ENCODE measurements at places on chromosomes 7 and 10.

- DNase-seq, result no peak
- peaks cover 3% of the 10 kb centered on the region for H3K36me3 ChIP-seq
- H3K27me3 ChIP-seq, result no peaks in the 10 kb centered on the region
- H3K4me3 ChIP-seq, result no peak overlapping the region
- no peaks in the 10 kb centered on the region for H3K4me1 ChIP-seq
- H3K27ac ChIP-seq, result no peak overlapping the region
Measured at GRCh38 chr7:72754312-72754711, 73.7 kb downstream of the TYW1B start.

DNA sequence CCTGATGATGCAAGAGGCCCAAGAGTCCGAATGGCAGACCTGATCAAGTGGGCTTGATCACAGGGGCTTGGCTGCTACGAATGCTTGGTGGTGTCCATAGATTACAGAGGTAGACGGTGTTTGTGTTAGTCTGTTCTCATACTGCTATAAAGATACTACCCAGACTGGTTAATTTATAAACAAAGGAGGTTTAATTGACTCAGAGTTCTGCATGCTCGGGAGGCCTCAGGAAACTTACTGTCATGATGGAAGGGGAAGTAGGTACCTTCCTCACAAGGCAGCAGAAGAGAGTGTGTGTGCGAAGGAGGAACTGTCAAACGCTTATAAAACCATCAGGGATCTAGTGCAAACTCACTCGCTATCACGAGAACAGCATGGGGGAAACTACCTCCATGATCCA, 268.9 kb upstream of the KLF6 start:
- no peaks in the 10 kb centered on the region for H3K4me1 ChIP-seq
- H3K27me3 ChIP-seq, result no peaks in the 10 kb centered on the region
- no peak overlapping the region for H3K27ac ChIP-seq
- no peak for DNase-seq
- H3K36me3 ChIP-seq, result no peaks in the 10 kb centered on the region

GRCh38 chr7:94111009-94111408, 106.9 kb upstream of the BET1 start:
- H3K4me3 ChIP-seq, result no peak overlapping the region
- no peak overlapping the region for H3K27ac ChIP-seq
- no peak for DNase-seq
- H3K36me3 ChIP-seq, result no peaks in the 10 kb centered on the region
- peaks cover 16% of the 10 kb centered on the region for H3K27me3 ChIP-seq

- peaks cover 79% of the 10 kb centered on the region for H3K27me3 ChIP-seq
- DNase-seq, result no peak
- H3K4me1 ChIP-seq, result no peaks in the 10 kb centered on the region
- no peak overlapping the region for H3K4me3 ChIP-seq
Measured at GRCh38 chr10:15879058-15879457, 18.8 kb upstream of the MINDY3 start.

- H3K4me3 ChIP-seq, result no peak overlapping the region
- no peak for DNase-seq
- H3K36me3 ChIP-seq, result no peaks in the 10 kb centered on the region
- no peak overlapping the region for H3K27ac ChIP-seq
- H3K4me1 ChIP-seq, result no peaks in the 10 kb centered on the region
Measured at GRCh38 chr10:24790599-24790998, 66.9 kb upstream of the ARHGAP21 start.

DNA sequence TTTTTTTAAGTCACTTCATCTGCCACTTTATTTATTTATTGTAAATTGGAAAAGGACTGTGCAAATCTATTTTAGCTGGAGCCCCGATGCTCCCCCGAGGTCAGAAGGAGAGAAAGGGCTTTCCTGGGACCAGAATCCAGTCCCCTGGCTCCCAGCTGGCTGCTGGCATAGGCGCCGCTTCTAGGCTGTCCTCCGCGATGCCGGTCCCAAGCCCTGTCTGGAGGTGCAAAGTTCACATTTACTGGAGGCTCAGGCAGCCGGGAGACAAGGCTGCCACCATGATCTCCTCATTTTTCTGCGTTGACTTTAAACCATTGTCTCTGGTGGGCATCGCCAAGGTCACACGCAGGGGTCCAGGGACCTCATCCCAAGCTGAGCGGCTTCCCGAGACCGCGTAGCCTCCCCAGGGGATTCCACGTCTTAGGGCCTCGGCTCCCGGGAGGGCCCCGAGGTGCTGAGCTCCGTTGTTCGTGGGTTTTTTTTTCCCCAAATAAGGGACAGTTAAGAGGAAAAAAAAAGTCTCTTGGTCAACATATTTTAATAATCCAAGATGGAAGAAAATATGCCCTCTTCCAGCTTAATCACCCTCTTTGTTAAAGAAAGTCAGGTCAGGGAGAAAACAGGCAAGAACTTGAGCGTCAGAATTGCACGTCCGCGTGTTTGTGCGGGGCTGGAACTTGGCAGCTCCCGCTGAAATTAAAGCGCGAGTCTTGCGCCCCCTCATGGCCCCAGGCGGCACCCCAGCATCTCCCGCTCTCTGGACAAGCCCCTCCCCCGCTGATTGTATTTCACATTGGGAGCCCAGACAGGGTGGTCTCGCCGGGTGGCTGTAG, 11.9 kb downstream of the RGR start:
- H3K36me3 ChIP-seq, result no peaks in the 10 kb centered on the region
- H3K4me3 ChIP-seq, result no peak overlapping the region
- H3K27me3 ChIP-seq, result peaks cover 41% of the 10 kb centered on the region
- DNase-seq, result no peak
- no peaks in the 10 kb centered on the region for H3K4me1 ChIP-seq

DNA sequence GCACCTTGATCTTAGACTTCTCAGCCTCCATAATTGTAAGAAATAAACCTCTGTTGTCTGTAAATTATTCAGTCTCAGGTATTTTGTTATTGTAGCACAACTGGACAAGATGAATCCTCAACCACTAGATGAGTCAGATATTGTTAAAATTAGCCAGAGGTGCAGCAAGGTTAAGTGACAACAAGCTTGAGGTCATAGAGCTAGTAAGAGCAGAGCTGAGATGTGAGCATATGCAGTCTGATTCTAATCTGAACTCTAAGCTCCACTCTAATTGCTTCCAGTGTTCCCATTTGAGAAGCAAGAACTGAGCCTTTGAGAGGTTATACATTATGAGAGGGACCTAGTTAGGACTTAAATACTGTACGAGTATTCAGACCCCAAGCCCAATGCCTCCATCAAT, 93.1 kb downstream of the FZD1 start:
- no peaks in the 10 kb centered on the region for H3K4me1 ChIP-seq
- H3K27ac ChIP-seq, result no peak overlapping the region
- H3K4me3 ChIP-seq, result no peak overlapping the region
- H3K27me3 ChIP-seq, result no peaks in the 10 kb centered on the region

DNA sequence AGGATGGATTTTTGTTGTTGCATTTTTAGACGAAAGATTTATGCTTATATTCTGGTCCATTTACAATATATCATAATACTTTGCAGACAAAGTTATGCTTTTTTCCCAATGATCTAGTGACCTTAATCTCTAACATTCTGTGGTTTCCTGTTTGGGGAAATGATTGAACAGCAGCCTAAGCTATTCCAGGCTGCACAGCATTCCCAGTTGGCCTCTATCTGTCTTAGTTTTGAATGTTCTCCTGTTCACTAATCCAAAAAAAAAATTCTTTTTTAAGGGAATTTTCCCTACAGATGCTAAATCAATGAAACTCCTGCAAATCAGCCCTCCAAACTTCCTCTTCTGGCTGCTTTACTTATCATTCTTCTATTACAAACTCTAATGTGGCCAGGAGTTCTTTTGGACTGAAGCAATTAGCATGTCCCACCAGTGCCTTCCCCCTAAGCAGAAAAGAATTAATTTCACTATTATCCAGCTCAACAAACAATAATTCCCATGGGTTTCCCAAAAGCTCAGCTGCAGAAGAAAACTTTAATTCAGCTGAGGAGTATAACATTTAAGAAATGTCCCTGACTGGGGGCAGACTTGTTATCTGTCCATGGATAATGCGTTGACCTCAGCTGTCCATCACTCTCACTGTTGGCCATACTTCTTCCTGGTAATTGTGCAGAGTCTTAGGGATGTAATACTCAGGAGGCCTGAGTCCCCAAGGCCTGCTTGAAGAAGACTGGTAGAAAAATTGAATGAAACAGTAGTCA, 81.9 kb upstream of the TRIL start:
- no peak overlapping the region for H3K27ac ChIP-seq
- no peak for DNase-seq
- no peaks in the 10 kb centered on the region for H3K4me1 ChIP-seq
- no peak overlapping the region for H3K4me3 ChIP-seq
- H3K36me3 ChIP-seq, result peaks cover 3% of the 10 kb centered on the region

- peaks cover 26% of the 10 kb centered on the region for H3K4me1 ChIP-seq
- peak overlapping the region; percentile 75 for H3K27ac ChIP-seq
- peak overlapping the region; percentile 26 for H3K4me3 ChIP-seq
Measured at GRCh38 chr10:114810926-114811325, 10.7 kb upstream of the FHIP2A start.

GRCh38 chr10:65548001-65548400, 1377.8 kb upstream of the LRRTM3 start:
- no peak for DNase-seq
- no peak overlapping the region for H3K27ac ChIP-seq
- no peaks in the 10 kb centered on the region for H3K4me1 ChIP-seq
- no peaks in the 10 kb centered on the region for H3K36me3 ChIP-seq
- no peaks in the 10 kb centered on the region for H3K27me3 ChIP-seq

GRCh38 chr10:14247377-14248116, 83.2 kb downstream of the FRMD4A start:
- H3K27ac ChIP-seq, result no peak overlapping the region
- no peaks in the 10 kb centered on the region for H3K4me1 ChIP-seq
- no peak for DNase-seq
- no peak overlapping the region for H3K4me3 ChIP-seq

GRCh38 chr10:79984851-79985250, 35.9 kb upstream of the SFTPD start:
- peaks cover 4% of the 10 kb centered on the region for H3K4me1 ChIP-seq
- H3K4me3 ChIP-seq, result no peak overlapping the region
- H3K36me3 ChIP-seq, result no peaks in the 10 kb centered on the region
- DNase-seq, result no peak
- peaks cover 85% of the 10 kb centered on the region for H3K27me3 ChIP-seq

GRCh38 chr7:150476819-150477631, 26.6 kb downstream of the GIMAP8 start:
- DNase-seq, result no peak
- H3K4me1 ChIP-seq, result peaks cover 83% of the 10 kb centered on the region
- H3K36me3 ChIP-seq, result peaks cover 43% of the 10 kb centered on the region
- peak overlapping the region; percentile 66 for H3K4me3 ChIP-seq
- no peaks in the 10 kb centered on the region for H3K27me3 ChIP-seq
- H3K27ac ChIP-seq, result peak overlapping the region; percentile 97

GRCh38 chr7:96591159-96591899, 118.3 kb downstream of the SEM1 start:
- H3K4me3 ChIP-seq, result no peak overlapping the region
- no peak overlapping the region for H3K27ac ChIP-seq
- H3K36me3 ChIP-seq, result peaks cover 2% of the 10 kb centered on the region
- peaks cover 49% of the 10 kb centered on the region for H3K27me3 ChIP-seq
- no peak for DNase-seq
- H3K4me1 ChIP-seq, result no peaks in the 10 kb centered on the region

DNA sequence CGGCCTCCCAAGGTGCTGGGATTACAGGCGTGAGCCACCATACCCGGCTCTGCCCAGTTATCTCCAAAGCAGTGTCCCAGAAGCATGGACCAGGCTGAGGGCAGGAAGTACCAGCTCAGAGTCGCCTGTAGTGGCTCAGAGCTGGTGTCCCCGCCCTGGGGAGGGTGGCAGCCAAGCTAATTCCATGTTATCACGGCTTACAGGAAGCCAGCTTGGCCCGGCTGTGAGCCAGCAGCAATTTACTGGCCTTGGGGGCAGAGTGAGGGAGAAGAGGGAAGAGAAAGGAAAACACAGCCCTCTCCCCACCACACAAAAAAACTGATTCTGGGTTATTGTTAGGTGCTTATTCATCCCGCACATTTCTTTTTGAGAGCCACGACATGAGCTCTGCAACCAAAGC, 88.1 kb downstream of the HIP1 start:
- H3K36me3 ChIP-seq, result peaks cover 3% of the 10 kb centered on the region
- no peak overlapping the region for H3K27ac ChIP-seq
- no peaks in the 10 kb centered on the region for H3K27me3 ChIP-seq

DNA sequence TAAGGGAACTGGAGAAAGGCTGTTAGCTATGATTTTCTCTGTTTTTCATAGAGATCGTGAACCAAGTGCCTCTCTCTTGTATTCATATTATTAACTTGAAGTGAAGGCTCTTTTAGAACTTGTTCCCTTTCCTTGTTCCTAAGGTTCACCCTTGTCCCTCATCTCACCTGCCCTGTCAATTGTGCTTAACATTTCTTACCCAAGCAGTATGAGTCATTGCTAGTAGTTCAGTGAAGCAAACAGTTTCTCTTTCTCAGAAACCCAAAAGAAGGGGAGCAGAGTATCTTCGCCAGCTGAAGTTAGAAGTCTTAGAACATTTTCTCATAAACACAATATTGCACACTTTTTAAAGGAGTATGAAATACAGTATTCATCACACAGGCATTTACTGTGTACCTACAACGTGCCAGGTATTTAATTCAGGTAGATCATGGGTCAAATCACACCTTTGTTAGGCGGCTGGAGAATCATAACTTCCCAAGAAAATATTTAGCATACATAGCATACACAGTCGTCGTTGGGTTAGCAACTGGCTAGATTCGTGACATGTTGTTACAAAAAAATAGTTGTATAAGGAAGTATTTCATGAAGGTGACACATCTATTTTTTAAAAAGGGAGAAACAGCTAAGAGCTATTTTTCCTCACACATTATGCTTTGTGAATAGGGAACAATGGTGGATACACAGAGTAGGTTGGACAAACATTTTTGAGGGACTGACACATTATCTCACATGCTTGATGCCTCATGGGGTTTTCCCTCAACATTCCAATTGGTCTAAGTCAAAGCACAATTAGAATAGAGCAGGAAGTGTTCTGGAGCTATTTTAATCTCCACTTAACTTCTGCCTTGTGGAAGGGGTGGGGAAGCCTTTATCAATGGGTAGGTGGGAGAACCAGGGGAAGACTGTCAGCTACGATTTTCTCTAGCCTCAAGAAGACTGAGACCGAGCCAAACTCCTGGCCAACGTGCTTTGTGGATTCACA, 13.2 kb downstream of the HDAC9 start:
- H3K27ac ChIP-seq, result no peak overlapping the region
- DNase-seq, result no peak
- no peak overlapping the region for H3K4me3 ChIP-seq
- H3K36me3 ChIP-seq, result no peaks in the 10 kb centered on the region

- DNase-seq, result no peak
- peak overlapping the region; percentile 81 for H3K27ac ChIP-seq
- H3K4me3 ChIP-seq, result peak overlapping the region; percentile 6
- H3K4me1 ChIP-seq, result peaks cover 58% of the 10 kb centered on the region
- H3K27me3 ChIP-seq, result no peaks in the 10 kb centered on the region
Measured at GRCh38 chr7:92641921-92642511, 51.8 kb upstream of the FAM133B start.

DNA sequence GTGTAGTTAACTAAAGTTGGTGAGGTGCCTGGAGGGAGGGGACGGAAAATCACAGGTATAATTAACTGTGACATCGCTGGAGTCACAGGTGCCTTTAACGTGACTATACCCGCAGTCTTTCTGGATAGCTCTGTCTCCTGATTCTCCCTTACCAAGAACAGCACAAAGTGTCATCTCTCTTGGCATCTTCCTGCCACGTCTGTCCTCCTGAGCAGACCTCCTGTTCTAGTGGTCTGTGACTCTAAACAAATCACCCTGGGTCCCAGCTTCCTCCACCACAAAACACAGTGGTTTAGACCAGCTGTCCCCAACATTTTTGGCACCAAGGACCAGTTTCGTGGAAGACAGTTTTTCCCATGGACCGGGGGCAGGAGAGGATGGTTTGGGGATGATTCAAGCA, 90.5 kb downstream of the CALN1 start:
- no peak overlapping the region for H3K4me3 ChIP-seq
- H3K27ac ChIP-seq, result no peak overlapping the region
- DNase-seq, result no peak
- no peaks in the 10 kb centered on the region for H3K4me1 ChIP-seq
